ENCODE measurements at places on chromosomes 1 and 21. TPM values are rescaled to one million over a fixed set of nuclear protein-coding genes. Genes with fewer than 3 reads are reported as not detected.

NPHS2 gene
- not detected for total RNA-seq

PPCS gene
- total RNA-seq = 64.4 TPM

DNA sequence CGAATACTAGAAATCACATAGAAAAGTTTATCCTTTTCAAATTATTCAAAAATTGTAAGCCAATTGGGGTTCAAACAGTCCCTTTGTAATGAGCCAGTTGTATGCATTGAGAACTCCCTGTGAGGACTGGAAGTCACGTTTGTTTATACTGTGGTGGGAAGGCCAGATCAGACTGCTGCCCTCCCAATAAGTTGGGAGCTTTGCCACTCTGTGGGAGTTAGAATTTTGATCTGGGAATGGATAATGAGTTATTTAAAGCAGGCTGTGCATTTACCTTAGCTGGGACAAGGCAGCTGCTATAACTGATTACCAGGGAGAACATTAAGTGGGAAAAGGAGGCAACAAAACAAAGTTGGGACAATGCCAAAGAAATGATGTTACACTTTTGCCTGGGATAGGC lies 178.8 kb downstream of the SDCCAG8 start:
- DNase-seq = no peak

ERICH3 gene
- not detected for total RNA-seq

- no peak for DNase-seq
Observed at GRCh38 chr1:96580920-96581319, 140.7 kb upstream of the PTBP2 start.

DNA sequence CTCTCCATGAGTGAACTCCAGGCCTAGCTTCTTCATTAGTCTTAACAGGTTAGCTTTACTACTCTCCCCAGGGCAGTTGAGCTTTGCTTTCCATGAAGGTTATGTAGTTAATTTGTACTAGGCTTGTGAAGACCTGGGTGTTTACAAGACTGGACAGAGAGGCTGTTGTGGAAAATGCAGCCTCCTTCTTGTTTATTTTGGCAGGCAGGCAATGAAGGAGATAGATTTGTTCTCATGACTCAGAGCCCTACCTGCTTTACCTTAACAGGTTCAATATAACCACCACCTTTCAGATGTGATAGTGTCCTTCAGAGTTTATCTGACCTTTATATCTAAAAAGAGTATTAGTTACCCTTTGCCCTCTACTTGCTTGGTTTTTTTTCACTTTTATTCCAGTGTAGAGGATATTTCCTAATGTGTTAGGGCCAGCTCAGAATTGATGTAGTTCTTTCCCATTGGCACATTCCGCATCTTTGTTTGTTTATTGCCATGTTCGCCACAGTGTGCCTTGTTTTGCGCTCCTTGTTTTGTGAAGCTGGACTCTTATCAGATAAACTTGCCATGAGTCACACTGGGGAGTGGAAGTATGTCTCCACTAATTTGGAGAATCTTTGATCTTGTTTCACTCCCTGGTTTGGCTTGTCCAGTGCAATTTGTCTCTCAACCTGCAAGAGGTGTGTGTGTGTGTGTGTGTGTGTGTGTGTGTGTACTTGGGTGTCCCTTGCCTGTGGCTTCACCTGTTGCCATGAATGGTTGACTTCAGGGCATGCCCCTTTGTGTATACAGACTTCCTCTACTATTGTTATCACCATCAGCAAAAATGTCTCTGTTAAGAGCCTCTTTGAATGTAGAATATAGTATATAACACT lies 87.4 kb upstream of the MACF1 start:
- DNase-seq = no peak

DNA sequence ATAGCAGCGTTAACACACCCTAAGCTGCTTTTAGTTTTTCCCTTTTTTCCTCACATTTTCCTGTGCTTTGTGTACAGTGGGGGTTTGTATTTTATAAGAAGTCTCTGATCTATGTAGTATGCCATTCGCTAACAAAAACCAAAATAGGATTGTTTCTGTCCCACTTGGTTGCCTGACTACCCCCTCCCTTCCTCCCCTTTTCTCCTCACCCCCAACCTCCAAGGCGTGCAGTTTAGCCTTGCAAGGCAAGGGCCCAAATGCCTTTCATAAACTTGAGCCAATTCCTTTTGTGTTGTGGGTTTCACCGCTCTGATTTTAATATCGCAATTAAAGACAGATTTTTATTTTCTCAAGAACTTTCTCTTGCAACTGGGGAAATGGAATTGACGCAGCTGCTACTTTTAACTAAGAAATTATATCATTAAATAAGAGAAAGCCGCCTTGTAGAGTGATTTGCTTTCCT lies 276.9 kb downstream of the TM2D1 start:
- DNase-seq = no peak

ZYG11B gene
- total RNA-seq = 66.6 TPM

KCNQ4 gene
- not detected for total RNA-seq
